Posterior cingulate gyrus (tissue), 11 donors: ENCODE measurements at places on chromosomes 11 and 22.
A peak's percentile ranks its signal among the peaks of the same experiment; 100 is the strongest.

DNA sequence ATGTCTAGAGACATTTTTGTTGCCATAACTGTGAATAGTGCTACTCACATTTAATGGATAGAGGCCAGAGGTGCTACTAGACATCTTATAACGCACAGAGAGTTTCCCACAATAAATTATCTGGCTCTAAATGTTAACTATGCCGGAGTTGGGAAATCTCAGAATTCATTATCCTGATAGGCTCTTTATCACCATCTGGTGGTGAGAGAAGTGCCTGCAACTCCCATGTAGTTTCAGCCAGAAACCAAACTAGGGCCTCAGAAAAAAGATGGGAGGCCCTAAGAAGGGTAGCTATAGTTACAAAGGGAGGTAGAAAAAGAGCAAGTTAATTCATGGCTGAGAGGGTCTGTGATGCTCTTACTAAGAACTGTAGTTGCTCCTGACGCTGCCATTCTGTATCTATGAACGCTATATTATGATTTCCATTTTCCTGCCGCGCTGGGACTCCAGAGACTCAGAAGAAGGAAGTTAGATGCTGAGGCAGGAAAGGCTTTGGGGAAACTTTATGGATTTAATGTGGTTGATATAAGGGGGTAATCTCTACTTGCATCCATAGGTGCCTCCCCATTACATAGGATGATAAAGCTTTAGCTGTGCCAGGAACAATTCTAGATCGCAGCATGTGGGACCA lies 22.9 kb upstream of the MRPL17 start:
- no peak for DNase-seq

- DNase-seq: peak; percentile 17
Measured at GRCh38 chr11:108568195-108568858, 25.2 kb downstream of the EXPH5 start.

GRCh38 chr22:17985606-17986005 lies 38.8 kb downstream of the MICAL3 start:
- DNase-seq: no peak

DNA sequence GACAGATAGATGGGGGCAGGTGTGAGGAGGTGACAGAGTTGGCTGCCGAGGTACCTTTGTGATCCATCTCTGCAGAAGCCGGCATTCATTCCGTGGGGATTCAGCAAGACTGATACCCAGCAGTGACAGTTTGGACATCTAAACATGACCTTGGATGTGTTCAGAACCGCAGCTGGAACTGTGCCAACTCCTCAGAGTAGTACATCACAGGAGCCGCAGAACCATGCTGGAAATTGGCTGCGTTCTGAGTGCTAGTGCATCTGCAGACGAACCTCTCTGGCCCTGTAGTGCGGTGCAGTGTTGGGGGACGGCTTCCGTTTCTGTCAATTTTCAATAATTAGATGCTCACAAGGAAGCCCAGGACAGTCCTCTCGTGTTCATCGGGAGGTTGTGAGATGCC lies 772.1 kb downstream of the NTM start:
- DNase-seq: no peak

DNA sequence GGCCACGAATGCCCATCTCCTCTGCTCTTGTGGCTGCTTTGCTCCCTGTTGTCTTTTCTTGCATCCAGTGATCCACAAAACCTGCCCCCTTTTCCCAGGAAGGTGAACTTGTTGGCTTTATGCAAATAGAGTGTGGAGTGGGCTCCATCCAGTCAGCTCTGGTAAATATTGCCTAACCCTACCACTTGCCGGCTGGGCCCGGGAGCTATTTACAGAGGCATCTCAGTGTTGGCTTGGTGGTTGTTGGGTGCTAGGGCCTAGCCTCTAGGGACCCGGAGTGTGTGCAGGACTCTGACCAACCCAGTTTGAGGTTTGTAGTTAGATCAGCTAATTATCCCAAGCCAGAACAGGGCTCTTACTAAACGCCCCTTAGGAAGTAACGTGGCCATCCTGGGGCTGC lies 40.8 kb upstream of the TLCD5 start:
- DNase-seq: no peak

DNA sequence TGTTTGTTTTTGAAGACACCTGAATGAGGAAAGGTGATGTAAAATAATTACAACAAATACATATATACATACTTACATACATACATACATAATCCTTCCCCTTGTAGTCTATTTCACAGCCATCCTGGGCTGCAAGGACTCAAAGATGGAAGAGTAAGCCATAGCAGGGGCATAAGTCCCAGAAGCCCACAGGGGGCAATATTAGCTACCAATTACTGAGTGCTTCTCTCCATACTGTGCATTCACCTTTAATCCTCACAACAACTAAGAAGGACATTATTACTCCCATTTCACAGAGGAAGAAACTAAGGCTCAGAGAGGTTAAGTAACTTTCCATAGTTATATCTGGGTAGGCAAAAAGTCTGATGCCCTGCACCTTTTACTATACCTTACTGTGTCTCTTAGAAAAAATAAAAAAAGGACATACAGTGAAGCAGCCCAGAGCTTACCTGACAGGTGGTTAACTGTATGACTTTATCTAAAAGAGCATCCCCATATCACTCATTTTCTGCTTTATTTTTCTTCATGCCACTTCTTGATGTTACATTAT lies 2.7 kb downstream of the SERGEF start:
- no peak for DNase-seq

DNA sequence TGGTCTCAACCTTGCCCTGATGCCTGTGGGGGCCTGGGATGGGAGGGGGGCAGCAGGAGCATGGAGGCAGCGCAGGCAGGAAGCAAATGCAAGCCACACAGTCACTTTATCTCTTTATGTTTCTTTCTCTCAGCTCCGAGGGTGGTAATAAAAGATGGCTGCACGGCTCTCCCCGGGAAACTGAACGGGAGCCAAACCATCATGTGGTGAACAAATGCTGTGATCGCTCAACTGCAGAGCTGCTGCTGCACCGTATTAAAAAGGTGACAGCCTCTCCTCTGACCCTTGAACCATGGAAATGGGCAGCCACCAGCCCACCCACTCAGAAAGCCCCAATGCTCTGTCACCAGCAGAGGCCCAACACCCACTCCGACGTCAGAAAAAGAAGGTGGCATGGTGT lies 110.0 kb downstream of the TIMP3 start:
- no peak for DNase-seq

GRCh38 chr11:95296621-95297025 lies 65.6 kb upstream of the SESN3 start:
- DNase-seq: no peak

DNA sequence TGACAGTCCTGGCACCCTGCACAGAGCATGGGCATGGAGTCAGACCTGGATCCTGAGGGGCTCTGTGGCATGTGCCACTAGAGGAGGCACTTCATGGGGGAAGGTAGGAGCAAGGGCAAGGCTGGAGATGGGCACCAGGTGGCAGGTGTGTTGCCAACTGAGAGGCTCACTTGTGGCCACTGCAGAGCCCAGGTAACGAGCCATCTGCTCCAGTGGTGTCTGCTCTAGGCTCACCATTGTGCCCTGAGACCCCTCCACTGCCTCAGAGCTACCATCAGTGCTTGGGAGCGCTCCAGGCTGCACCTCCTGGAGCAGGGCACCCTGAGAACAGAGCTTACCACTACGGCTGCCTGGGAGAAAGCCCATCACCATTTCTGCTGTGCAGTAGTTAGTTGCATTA lies 1.3 kb upstream of the ZDHHC8 start:
- no peak for DNase-seq

DNA sequence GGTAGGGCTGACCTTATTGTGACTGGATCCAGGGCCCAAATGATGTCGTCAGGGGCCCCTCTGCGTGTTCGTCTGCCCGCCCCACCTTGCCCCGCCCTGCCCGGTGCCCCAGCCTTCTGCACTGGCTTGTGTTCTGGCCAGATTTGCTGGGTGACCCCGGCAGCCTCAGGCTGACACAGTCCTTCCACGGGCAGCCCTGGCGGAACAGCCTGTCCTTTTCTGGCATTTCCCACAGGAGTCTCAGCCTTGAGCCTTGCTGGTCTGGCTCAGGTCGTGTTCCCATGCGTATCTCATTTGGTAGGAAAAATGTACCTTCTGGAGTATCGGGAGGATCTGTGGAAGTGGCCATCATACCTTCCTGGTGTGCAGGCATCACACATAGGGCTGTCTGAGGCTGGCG lies 31.0 kb downstream of the IGHMBP2 start:
- no peak for DNase-seq
